H1 (cell line): ENCODE measurements at places on chromosomes 13 and 19.

DNA sequence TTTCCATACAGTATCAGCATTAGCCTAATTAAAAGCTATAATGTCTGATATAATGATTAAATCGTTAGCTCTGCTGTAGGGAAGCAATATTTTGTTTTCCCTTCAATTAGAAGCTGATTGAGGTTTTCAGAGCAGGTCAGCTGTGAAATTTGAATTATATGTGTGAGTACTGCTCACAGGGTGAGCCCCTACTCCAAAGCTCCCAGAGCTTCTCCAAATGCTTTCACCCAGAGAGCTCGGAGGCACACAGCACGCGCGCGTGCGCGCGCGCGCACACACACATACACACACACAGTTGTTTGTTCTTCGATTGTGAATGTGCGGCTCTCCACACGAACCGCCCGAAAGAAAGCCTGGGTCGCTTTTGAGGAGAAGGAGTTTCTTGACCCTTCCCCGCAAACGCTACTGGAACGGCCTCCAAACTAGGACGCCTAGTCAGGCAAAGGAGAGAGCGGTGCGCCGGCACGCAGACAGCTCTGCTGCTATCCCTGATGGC is 4.8 kb upstream of the SOX1 start:
- peak; percentile 58 for DNase-seq

- no peak for DNase-seq
Measured at GRCh38 chr19:37933937-37934358, 26.9 kb downstream of the SIPA1L3 start.

- peak; percentile 29 for DNase-seq
Measured at GRCh38 chr19:44643605-44644401, at the start of gene PVR. PVR (plus strand) TSS chr19:44643910; CDS start chr19:44644097, 187 bp downstream.

- no peak for DNase-seq
Measured at GRCh38 chr19:39802958-39803357, 24.3 kb downstream of the LEUTX start.

GRCh38 chr13:55440465-55441085 is 1700.1 kb upstream of the PRR20A start:
- DNase-seq, result no peak

GRCh38 chr13:73136776-73137175 is 78.0 kb downstream of the KLF5 start:
- no peak for DNase-seq

- DNase-seq, result no peak
Measured at GRCh38 chr13:92842145-92842544, 384.5 kb upstream of the GPC6 start.

DNA sequence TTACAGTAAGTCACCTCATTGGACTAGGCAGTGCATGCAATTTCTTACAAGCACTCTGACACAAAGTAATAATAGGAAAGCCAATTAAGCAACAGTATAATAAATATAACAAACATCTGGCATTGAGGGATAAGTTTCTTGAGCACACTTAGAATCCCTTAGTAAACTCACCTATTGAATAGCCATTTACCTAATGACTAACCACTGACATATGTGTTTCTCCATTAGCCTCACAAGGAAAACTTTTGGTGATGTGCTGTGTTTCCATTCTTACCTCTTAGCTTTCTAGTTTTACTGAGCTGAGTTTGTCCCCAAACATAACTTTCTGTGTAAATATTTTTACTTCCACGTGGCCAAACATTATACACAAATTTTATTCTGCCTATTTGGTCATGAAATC is 47.4 kb upstream of the PCDH9 start:
- no peak for DNase-seq

- DNase-seq, result no peak
Measured at GRCh38 chr19:34306213-34306661, 51.9 kb downstream of the GARRE1 start.

GRCh38 chr19:13160557-13160956 is 10.3 kb downstream of the IER2 start:
- no peak for DNase-seq

DNA sequence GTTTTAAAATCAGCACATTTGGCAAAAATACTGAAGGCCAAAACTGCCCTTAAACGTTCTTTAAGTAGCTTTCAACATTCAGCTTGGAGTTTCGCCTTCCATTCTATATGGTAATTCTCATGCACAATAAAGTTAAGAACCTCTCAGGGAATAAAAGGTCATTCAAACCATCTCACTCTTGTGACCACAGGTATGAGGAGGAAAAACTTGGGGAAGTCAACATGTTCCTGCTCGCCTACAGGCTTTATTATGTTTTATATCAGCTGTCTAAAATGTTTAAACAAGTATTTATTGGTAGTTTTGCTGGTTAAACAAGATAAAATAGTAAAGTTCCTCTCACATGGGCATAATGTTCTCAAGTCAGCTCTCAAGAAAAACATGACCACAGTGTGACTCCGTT is 19.9 kb upstream of the TM9SF2 start:
- no peak for DNase-seq

- DNase-seq, result no peak
Measured at GRCh38 chr13:96728463-96728862, 265.8 kb downstream of the OXGR1 start.

- no peak for DNase-seq
Measured at GRCh38 chr13:65854431-65854830, 1375.7 kb downstream of the PCDH9 start.

DNA sequence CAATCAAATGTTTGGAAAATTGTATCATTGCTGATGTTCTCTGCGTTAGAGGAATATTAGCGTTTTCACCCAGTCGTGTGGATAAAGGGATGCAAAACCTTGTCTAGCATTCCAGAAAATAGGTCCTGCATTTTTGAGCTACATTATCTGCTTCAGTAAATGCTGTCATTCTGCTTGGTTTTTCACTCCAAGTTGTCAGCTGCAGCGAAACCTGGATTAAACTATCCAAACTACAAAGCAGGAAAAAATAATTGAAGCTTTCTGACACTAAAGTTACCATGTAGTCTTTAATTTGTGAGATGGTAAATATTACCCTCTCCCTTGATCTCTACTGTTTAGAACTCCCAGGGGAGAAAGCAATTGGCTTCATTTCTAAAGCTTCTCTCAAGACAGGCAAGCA is 1795.5 kb upstream of the PRR20A start:
- DNase-seq, result no peak

DNA sequence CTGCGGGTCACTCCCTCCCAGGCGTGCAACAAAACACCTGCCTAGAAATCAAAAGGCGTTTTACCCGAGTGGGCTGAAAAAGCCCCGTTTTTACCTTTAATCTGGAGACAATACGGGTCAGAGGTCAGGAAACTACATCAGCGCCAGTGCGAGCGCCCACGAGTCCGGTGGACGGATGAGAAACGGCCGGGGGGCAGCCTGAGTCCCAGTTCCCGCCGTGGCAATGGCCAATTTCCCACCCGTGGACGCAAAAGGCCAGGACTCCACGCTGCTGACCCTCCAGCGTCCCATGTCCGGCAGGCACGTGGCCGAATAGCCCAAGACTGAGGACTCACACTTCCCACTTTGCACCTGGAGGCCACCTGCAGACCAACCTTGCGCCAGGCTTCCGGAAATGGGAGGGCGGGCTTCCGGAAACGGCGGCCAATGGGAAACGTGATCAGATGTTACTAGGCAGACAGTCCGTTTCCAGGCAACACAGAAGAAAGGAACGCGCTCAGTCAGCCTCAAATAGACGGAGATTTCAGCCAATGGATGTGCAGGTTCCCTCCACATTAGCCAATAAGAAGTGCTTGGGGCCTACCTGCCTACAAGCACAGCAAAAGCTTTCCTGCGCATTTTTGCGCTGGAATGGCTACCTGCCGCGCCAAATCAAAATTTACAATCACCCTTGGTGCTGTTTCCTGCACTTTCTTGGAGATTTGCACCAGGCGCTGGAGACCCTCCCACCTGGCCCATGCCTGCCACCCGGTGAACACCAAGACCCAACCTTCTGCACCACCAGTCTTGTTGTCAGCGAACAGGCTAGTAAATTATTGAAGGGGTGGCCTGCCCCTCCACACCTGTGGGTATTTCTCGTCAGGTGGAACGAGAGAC is 47.4 kb downstream of the ZFP14 start:
- DNase-seq, result peak; percentile 93

GRCh38 chr13:112821340-112822055 is 131.7 kb downstream of the ATP11A start:
- DNase-seq, result no peak

- no peak for DNase-seq
Measured at GRCh38 chr19:40249781-40250180, 23.3 kb upstream of the CCNP start.

DNA sequence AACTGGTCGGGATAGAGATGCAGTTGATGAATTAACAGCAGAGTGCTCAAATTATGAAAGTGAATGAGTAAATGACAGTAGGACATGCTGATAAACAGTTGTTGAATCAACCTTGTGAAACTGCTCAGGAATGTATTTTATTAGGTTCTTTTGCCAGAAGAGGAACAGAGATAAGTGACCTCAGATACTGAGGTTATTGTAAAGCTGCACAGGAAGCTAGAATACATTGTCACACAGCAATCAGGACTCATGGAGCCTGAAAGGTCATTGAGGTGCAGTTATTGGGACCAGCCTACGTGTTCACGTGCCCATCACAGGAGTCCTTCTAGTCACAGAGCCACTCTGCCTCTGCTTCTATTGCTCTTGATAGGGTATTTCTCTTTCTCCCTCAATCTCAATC is 47.5 kb upstream of the MED4 start:
- no peak for DNase-seq

DNA sequence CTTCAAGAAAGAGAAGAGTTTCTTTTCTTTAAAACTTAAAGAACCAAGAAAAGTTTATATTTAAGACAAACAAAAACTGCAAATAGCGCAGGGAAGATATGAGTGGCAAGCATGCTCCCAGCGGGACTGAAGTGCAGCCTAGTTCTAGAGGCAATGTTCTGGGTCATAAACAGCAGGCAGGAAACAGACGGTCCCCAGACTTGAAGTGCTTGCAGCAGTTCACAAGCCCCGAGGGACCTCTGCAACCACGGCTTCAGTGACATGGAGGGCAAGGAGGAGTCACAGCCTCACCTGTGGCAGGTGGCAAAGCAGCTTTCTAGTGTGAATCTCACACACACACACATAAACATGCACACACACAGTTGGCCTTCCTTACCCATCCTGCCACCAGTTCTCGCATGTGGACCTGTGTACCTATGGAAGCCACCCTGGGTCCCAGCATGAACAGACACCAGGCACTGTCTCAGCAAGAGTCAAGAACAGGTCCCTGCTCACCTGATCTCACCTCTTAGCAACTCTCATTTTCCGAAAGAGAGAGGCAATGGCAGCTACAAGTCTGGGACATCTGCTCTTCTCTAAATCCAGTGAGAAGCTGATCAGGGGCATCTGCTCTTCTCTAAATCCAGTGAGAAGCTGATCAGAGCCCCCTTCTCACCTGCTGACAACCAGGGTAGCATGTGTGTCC is 162.0 kb downstream of the EFNB2 start:
- no peak for DNase-seq

- no peak for DNase-seq
Measured at GRCh38 chr19:29076963-29077362, 136.0 kb downstream of the UQCRFS1 start.

GRCh38 chr13:42574011-42574410 is at the start of gene TNFSF11:
TNFSF11 (plus strand) TSS chr13:42574152; CDS start chr13:42574304, 152 bp downstream.
- DNase-seq, result no peak

GRCh38 chr19:3003046-3003445 is 25.7 kb downstream of the TLE6 start:
- no peak for DNase-seq

DNA sequence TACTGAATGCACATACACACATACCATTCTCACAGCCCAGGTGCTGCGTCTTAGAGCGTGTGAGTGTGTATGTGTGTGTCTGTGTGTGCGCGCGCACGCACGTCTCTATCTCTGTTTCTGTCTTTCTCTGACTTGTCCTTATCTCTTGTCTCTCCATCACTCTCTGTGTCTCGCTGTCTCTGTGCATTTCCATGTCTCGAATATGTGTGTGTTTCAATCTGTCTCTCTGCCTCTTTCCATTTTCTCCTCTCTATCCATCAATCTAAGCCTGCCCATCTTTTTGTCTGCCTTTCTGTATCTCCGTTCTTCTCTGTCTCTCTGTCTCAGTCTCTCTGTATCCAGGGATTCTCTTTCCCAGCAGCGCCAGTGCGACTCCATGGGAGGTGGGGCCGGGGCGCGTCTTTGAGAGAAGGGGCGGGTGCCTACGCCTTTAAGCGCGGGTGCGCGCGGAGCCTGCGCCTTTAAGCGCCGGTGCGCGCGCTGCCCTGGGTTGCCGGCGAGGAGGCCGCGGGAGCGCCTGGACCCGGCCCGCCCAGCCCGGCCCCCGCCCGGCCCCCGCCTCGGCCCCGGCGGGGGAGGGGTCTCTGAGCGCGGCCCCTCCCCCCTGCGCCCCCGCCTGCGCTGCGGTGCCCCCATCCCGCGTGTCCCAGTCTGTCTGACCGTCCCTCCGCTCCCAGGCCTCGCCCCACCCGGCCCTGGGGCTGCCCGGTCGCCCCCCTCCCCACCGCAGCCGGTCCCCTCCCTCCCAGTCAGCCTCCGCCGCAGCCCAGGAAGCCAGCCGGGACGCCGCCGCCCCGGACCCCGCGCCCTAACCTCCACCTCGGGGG is at the start of gene LRFN3:
TSS of gene LRFN3 (plus strand) at position 464 of the 827 bp plus-strand sequence. CDS start 3,052 bp downstream, outside the sequence.
- peak; percentile 85 for DNase-seq

GRCh38 chr13:111033172-111034130 is 81.7 kb upstream of the ARHGEF7 start:
- DNase-seq, result no peak

GRCh38 chr13:21516805-21517204 is 57.7 kb upstream of the ZDHHC20 start:
- no peak for DNase-seq

DNA sequence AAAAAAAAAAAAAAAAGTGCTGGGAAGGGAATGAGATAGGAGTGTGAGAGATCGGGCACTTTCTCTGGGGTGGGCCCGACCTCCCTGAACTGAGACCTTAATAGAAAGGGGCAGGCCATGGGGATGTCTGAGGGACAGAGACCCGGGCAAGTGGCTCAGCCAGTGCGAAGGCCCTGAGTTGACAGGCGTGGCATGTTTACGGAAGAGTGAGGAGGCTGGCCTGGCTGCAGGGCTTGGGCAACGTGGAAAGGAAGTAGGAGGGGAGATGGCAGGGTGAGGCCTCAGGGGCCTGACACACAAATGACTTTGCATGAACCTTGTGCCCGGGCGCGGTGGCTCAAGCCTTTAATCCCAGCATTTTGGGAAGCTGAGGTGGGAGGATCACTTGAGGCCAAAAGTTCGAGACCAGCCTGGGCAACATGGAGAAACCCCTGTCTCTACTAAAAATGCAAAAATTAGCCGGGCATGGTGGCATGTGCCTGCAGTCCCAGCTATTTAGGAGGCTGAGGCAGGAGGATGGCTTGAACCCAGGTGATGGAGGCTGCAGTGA is 13.9 kb downstream of the FCHO1 start:
- no peak for DNase-seq

GRCh38 chr13:103517768-103518102 is 451.5 kb upstream of the SLC10A2 start:
- no peak for DNase-seq

DNA sequence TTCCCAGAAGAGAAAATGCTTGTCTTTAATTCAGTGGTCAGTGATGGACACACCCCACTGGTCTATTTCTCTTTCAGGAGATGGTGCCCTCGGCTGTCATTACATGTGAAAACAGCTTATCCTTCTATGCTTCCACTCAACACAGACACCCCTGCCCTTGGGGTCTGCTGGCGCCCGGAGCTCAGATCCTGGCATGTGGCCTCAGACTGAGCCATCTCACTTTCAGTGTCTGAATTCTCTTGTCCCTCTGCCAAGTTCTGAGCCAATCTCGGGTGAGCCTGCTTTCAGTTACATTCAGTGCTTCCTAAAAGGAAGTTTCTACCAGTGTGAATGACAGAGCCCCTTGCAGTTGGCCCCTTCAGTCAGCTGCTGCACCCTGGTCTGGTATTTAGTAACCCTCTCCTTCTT is 293.6 kb downstream of the DNAJC15 start:
- no peak for DNase-seq
